GM04503 (cell line): ENCODE measurements at places on chromosomes 16 and 17.

GRCh38 chr16:73036074-73036826, 11.7 kb downstream of the ZFHX3 start:
- DNase-seq, result no peak

DNA sequence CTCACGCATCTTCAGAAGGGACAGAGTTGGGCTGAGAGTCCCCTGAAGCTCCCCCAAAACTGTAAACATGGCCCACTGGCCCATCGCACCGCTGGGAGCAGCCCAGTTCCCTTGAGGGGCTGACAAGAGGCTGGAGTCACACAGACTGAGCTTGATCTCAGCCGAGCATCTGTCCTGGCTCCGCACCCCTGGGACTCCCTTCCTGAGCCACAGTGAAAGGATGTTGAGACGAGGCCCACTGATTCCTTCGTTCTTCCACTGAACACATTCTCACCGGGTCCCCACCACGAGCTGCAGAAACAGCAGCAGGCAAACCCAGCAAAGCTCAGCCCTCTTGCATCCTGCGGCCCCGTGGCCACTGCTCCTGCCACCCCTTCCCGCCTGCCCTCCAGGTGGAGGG, 145.9 kb upstream of the CIBAR2 start:
- no peak for DNase-seq

- DNase-seq, result no peak
Measured at GRCh38 chr16:379183-379960, 2.4 kb downstream of the PGAP6 start.

GRCh38 chr17:61639818-61640217, 48.8 kb upstream of the NACA2 start:
- no peak for DNase-seq

- no peak for DNase-seq
Measured at GRCh38 chr16:66390346-66391108, 24.0 kb downstream of the CDH5 start.

DNA sequence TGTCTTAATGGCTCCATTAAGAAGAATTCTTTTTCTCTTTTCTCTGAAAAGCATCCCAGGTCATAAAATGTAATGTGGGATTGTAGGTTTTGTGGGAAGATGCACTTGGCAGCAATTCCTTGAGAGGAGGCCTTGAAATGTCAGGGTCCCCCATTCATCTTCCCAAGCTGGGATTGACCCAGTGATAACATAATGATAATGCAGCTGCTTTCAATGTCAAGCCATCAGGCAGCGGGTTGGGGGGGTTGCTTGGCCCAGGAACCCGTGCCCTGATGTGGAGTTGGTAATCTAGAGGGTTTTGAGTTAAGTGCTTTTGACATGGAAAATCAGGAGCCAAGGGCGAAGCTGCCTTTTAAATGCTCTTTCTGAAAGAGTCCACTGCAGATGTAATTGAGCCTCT, 484.0 kb downstream of the WWOX start:
- no peak for DNase-seq
